Uterus (tissue), 4 donors: ENCODE measurements at places on chromosomes 1 and 21. TPM values are rescaled to one million over a fixed set of nuclear protein-coding genes. Genes with fewer than 3 reads are reported as not detected.

GRCh38 chr1:16119926-16120325 lies 35.9 kb downstream of the EPHA2 start:
- no peak for DNase-seq

DNA sequence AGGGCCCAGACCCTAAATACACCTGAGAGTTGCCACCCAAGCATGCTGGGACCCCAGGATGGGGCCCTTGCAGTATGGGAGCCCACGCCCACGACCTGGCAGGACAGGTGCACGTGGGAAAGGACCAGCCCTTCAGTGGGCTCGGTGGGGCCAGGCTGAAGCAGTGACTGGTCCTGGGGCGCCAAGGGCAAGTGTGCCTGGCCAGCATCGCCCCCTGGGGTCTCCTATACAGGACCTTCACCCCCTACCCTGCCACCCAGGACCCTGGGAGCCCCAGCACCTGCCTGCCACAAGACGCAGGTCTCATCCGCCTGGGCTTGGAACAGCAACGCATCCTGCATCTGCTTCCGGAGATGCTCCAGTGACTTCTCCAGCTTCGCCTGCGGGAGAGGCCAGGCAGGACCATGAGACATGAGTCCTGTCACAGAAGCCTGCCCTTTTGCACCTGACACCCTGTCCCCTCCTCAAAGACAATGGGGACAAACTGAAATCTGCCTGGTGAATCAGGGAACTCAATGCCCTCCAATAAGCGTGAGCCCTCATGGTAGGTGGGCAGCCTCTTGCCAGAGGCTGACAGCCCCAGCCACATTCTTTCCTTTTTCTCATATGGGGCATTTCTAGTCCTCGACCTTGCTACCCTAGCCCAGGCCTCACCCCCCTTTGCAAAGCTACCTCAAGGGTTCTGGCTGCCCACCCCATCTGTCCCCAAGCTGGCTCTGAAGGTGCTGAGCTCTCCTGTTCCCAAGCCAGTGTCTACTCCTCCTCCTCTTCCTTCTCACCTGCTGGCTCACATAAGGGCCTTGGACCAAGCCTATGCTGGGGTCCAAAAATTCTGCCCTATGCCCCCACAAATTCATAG lies 4.6 kb downstream of the TRIM11 start:
- no peak for DNase-seq

The SLAMF9 gene
- not detected for total RNA-seq

DNA sequence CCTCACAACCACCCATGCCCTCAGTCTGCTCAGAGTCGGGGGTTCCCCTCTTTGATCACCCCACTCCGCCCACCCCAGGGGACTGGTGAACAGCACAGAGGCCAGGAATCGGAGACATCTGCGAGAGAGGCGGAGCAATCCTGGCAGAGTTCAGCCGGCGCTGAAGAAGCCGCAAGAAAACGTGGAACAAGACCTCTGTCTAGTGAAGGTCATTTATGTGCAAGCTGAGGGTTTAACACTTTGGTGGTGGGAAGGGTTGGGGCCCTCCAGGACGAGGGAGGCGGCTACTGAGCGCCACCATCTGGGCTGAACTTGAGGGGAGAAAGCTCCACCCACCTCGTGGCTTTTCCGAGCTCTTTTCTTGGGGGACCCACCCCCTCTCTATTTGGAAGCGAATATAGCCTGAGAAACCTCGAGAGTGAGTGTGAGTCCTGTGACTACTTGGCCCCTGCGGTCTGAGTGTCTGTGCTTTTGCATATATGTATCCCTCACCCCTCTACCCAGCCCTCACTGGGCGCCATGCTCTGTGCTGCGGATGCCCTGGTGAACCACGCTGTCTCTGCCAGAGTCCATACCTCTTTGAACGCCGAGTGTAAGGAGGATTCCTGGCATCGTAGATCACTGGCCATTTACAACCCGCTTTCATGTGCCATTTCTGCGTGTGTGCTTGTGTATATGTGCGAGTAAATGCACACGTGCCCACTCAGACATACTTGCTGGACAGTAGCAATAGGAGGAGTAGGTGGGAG lies 1.2 kb upstream of the EPHA10 start:
- no peak for DNase-seq

DNA sequence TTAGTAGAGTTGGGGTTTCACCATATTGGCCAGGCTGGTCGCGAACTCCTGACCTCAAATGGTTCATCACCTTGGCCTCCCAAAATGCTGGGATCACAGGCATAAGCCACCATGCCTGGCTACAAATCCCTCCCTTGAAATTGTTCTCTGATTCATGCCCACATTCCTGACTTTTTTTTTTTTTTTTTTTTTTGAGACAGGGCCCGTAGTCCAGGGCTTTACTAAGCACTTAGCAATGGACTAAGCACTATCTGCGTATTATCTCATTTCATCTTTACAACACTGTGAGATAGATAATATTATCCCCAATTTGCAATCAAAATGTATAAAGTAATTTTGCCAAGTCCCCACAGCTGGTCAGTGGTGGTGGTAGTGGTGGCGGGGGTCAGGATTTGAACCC lies 58.9 kb downstream of the VWA5B1 start:
- DNase-seq, result no peak
